AG09319 (cell line): ENCODE measurements at places on chromosomes 7 and 10.

DNA sequence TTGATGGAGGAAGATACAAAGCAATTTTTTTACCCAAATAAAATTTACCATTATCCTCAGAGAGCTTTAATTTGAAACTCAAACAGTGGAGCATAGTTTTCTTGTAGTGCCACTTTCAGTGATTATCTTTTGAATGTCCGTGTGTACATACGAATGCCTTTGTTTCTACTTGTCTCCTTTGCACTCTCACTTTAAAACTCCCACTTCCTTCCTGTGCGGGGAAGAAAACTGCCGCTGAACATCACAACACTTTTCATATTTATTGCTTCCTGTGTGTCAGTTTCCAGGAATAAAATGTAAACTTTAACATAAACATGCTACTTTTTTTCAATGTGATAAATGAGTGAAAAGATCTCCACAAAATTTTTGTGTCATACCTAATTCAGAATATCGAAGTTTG, 102.4 kb downstream of the SEMA3A start:
- DNase-seq = no peak

DNA sequence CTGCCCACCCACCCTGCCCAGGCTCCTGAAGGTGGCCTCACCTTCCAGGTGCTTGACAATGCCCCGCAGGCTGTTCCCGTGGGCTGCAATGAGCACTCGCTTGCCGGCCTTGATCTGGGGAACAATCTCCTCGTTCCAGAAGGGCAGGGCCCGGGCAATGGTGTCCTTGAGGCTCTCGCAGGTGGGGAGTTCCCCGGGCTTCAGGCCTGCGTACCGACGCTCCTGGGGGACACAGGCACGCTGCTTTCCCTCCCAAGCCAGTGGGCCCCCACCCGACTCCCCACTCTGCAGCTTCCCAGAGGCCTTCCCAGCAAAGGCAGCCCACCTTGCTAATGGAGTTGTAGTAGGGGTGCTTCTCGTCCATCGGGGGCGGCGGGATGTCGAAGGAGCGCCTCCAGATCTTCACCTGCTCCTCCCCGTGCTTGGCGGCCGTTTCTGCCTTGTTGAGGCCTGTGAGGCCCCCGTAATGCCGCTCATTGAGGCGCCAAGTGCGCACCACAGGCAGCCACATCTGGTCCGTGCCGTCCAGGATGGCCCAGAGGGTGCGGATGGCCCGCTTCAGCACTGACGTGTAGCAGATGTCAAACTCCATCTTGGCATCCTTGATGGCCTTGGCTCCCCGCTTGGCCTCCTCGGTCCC, 456 bp downstream of the PGAM2 start:
- DNase-seq = no peak

GRCh38 chr10:28841625-28842024, 164.3 kb downstream of the BAMBI start:
- DNase-seq = no peak

DNA sequence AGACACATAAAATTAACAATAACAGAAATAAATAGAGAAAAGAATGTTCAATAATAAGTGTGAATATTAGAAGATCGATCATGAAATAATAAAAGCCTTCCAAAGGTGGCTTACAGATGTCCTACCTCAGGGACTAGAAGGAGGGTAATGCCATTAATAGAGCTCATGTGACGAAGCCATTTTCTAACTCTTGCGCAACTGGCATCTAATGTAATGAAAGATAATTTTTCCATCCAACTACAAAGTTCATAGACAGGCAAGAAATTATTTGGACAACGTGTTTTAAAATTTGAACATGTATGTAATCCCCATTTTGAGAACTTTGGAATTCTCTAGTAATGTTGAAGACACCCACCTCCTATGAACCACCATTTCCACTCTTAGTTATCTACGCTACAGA, 1394.3 kb upstream of the LRRTM3 start:
- DNase-seq = no peak

- DNase-seq = no peak
Observed at GRCh38 chr7:52486267-52486666, 549.2 kb upstream of the POM121L12 start.

GRCh38 chr7:40643664-40644063, 508.9 kb downstream of the SUGCT start:
- DNase-seq = no peak

DNA sequence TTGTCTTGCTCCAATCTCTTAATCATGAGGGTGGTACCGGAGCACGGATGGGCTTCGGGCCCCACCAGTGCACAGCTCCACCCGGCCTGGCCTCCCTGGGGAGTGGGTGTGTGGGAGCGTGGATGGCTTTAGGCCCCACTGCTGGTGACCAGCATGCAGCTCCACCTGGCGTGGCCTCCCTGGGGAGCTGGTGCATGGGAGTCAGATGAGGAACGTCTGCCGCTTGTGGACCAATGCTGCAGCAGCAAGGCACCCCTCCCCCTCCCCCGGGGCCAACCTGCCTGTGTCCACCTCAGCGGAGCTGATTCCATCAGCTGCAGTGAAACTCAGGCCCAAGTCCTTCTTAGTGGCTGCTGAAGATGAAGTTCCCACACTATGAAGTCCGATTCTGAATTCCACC, 511.4 kb downstream of the PTPRN2 start:
- DNase-seq = no peak

DNA sequence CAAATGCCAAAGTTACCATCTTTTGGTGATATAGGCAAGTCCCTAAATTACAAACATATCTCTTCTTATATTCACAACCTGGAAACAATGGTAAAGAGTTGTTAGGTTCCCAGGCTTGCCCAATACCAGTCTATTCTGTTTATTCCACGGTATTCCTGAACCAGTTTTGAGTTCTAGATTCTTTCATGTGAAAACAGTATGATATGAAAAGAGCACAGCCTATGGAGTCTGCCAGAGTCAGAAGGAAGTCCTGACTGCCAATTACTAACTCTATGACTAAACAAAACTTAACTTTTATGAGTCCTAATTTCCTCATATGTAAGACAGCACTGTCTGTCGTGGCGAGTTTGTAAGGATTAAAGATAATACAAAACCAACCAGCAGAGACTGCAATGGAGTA, 5.6 kb downstream of the ABI1 start:
- DNase-seq = no peak

DNA sequence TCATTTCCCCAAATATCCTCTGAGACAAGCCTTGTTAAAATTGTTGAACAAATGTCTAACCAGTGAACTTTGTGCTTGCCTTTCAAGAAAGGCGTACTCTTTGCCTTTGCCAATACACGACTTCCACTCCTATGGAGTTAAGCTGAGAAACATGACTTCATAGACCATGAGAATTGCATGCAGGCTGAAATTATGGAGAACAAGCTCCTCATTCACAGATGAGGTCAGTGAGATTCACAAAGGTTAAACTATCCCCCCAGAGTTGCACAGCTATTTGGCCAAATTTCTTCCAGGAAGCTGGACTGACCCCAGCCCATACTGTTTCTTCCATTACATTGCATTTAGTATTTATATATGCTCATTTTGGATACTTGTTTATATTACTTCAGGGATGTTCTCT, 221.4 kb upstream of the SEMA3C start:
- DNase-seq = no peak

DNA sequence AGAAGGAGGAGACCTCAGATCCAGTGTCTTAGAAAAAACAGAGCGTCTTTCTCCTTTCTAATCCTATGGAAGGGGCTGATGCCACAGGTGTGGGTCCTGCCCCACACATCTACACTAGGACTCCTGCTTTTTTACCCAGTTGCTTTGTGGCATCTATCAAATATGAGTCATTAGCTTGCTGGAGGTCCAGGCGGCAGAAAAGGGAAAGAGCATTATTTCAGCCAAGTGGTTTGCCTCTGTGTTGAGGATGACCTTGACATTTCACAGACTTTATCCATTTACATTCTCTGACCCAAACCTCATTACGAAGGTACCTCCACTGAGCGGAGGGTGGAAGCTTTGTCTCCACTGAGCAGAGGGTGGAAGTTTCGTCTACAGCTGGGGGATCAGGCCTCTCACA, 308.4 kb upstream of the KLF6 start:
- no peak for DNase-seq
